ENCODE measurements at places on chromosomes 7 and 10. TPM values are rescaled to one million over a fixed set of nuclear protein-coding genes. Genes with fewer than 3 reads are reported as not detected.

DNA sequence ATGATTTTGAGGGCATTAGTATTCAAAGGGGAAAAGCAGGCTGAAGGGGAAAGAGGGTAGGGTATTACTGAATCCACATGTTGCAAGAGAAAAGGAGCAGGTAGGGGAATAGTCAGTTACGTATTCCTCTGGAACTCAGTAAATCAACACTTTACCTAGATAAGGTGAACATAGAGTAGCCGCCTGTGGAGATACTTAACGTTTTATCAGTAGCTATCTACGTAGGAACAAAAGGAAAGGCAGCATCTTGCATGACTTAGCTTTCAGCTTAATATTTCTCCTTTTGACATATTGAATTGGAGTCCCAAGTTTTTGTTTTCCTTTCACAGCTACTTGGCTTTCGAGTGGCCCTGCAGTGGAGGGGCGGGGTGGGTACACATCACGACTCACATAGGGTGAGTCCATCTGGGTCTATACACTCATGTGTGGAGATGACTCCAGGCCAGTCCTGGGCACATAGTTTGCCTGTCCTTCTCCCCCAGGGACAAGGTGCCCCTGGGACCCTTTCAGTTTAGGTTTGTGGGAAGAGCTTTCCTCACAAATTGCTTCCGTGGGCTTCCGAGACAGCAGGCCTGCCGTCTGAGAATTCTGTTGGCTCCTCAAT is 48.1 kb downstream of the CCNY start:
- H3K36me3 ChIP-seq: no peaks in the 10 kb centered on the region
- H3K27ac ChIP-seq: no peak overlapping the region
- peaks cover 30% of the 10 kb centered on the region for H3K4me1 ChIP-seq
- H3K4me3 ChIP-seq: no peak overlapping the region
- no peaks in the 10 kb centered on the region for H3K27me3 ChIP-seq

DNA sequence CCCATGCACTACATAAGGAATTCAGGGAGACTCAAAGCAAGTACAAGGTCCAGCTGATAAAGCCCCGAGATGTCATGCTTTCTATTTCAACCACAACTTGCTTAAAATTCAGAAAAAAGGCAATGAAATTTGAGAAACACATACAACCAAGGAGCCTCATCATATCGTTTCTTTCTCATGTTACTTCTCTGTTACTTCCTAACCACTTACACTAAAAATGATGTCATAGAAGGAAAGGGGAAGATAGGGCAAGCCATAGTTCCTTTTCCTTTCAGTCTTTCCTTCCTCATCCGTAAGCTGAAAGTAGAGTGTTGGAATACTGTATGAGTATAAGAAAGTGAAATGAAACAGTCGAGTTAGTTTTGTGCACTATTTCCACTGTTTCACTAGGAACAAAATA is 27.9 kb upstream of the CDK14 start:
- H3K4me1 ChIP-seq: no peaks in the 10 kb centered on the region
- H3K36me3 ChIP-seq: no peaks in the 10 kb centered on the region
- no peak overlapping the region for H3K4me3 ChIP-seq
- H3K27ac ChIP-seq: no peak overlapping the region
- no peaks in the 10 kb centered on the region for H3K27me3 ChIP-seq

GRCh38 chr10:49243610-49244283 is 55.2 kb upstream of the C10orf71 start:
- H3K4me1 ChIP-seq: no peaks in the 10 kb centered on the region
- DNase-seq: no peak
- no peaks in the 10 kb centered on the region for H3K27me3 ChIP-seq
- H3K4me3 ChIP-seq: no peak overlapping the region

DNA sequence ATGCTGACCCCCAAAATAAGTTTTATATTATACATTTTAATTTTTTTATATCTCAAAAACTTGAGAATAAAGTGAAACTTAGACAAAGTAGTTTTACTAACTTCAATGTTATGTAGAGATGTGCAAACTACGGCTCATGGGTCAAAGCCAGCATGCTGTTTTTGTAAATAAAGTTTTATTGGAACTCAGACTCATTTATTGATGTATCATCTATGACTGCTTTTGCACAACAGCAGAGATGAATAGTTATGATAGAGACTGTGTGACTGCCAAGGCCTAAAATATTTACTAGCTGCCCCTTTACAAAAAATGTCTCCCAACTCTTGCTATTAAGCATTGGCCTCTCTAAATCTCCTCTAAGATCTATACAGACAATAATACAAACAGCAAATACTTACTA is 12.4 kb downstream of the MTPN start:
- H3K27ac ChIP-seq: no peak overlapping the region
- H3K36me3 ChIP-seq: no peaks in the 10 kb centered on the region
- H3K27me3 ChIP-seq: no peaks in the 10 kb centered on the region
- H3K4me1 ChIP-seq: peaks cover 51% of the 10 kb centered on the region
- DNase-seq: no peak
- H3K4me3 ChIP-seq: no peak overlapping the region

DNA sequence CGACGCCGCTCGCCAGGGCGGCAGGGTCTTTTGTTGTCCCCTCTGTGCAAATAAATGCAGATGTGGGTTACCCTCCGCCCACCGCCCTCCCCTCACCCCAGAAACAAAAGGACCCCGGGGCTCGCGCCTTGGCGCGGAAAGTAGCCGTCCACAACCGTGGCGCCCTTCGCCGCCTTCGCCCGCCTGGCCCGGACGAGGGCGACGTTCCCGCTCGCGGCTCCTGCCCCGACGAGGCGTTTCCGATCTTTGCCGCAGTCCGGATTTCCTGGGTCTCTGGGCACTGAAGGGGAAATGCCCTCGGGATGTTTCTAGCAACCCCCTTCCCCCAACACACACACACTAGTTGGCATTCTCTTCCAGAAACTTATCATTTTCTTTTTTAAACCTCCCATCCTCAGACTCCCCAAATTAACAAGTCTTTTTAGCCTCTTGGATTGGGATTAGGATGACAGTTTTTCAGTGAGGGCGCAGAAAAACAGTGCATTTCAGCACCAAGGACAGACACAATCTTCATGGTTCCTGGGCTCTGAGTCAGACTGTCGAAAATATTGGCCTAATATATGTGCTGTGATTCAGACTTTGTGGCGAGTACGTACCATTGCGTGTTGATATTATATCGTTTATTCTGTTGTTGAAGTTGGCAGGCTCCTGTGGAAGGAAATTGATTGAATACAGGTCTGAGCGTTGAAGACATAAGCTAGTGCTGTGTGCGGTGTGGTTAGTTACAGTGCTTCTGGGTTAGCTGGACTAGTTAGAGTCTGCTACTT is 771 bp downstream of the PHYHIPL start:
- H3K27ac ChIP-seq: no peak overlapping the region
- no peaks in the 10 kb centered on the region for H3K27me3 ChIP-seq
- no peak for DNase-seq
- H3K4me3 ChIP-seq: no peak overlapping the region

GRCh38 chr10:98858525-98858924 is 377.1 kb downstream of the HPSE2 start:
- H3K4me3 ChIP-seq: no peak overlapping the region
- no peaks in the 10 kb centered on the region for H3K36me3 ChIP-seq
- DNase-seq: no peak
- no peaks in the 10 kb centered on the region for H3K27me3 ChIP-seq
- H3K27ac ChIP-seq: no peak overlapping the region

DNA sequence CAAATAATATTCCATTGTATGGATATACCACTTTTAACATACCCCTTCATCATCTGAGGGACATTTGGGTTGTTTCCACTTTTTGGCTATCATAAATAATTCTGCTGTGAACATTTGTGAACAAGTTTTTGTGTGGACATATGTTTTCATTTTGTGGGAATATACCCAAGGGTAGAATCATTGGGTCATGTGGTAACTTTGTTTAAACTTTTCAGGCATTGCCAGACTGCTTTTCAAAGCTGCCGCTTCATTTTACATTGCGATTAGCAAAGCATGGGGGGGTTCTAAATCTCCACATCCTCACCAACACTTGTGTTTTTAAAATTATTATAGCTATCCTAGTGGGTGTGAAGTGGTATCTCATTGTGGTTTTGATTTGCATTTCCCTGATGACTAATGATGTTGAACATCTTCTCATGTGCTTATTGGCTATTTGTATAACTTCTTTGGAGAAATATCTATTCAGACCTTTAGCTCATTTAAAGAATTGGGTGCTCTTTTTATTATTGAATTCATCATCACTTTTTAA is 8.4 kb upstream of the HHEX start:
- no peaks in the 10 kb centered on the region for H3K4me1 ChIP-seq
- H3K27me3 ChIP-seq: no peaks in the 10 kb centered on the region
- no peak overlapping the region for H3K27ac ChIP-seq
- H3K4me3 ChIP-seq: no peak overlapping the region
- no peaks in the 10 kb centered on the region for H3K36me3 ChIP-seq

- H3K27ac ChIP-seq: no peak overlapping the region
- H3K36me3 ChIP-seq: no peaks in the 10 kb centered on the region
- DNase-seq: no peak
- H3K4me1 ChIP-seq: no peaks in the 10 kb centered on the region
- no peaks in the 10 kb centered on the region for H3K27me3 ChIP-seq
Observed at GRCh38 chr7:33425395-33425794, 296.0 kb downstream of the BBS9 start.

DNA sequence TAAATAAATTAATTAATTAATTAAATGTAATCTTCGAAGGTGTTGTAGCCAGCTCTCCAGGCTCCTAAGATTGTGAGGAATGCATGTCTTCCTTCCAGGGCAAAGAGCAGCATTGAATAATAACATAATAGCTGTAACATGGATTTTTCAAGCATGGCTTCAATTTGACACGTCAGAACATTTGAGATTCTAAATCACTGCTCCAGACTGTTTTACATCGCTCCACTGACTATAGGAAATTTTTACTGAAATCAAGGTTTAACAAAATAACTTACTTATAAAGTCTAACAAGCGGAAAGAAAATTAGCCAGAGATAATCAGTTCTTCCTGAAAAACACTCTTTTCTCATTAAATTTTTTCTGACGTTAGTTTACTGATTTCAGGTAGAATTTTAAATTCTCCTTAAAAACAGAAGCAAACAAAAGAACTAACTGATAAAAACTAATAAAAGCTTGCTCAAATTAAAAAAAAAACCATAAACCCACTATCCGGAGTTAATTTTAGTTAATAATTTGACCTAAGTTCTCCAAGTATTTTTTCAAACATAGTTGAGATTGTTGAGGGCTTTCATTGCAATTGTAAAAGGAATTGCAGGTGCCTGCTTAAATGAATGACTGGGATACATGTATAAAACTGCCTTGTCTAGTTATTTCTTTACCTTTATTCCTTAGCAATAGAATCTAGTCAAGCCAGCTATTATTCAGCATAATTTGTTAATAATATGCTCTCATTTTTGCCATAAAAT is 51.2 kb upstream of the SGCE start:
- DNase-seq: no peak
- no peaks in the 10 kb centered on the region for H3K36me3 ChIP-seq
- no peaks in the 10 kb centered on the region for H3K27me3 ChIP-seq
- H3K4me3 ChIP-seq: no peak overlapping the region
- no peaks in the 10 kb centered on the region for H3K4me1 ChIP-seq

DNA sequence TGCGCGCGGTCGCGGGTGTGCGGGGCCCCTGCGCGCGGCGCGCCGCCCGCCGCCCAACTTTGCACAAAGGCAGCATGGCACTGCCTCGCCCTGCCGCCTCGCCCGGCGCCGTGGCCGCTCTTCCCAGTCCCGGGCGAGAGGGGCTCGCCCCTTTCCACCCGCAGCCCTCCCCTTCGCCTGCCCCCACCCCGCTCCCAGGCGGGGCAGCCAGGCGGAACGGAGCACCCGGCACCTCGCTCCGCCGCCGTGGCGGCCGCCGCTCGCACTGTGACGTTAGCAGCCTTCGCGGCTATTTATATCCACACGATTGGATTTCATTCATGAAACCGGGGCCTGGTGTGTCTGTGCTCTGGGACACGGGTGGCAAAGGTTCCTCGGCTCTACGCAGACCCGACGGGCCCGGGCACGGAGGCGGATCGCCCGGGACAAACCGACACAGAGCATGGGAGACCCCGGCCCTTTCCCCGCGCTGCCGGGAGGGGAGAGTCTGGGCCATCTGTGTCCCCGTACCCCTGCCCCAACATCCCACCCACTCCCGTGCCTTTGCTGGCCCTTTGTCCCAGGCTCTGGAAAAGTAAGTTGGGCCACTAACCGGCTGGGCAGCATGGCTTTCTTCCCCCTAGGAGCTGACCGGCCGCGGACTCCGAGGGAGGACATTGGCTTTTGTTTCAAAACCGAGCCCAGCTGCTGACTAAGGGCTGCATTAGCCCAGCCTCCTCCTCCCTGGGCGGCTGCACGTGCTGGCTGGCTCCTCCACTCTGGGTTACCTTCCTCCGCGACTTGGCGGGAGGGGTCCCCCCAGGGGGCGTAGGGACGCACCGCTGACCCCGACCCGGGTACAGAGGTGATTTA is at the start of gene RHOBTB1:
Gene RHOBTB1 (minus strand): TSS at position 128 of the 852 bp plus-strand sequence. CDS start 32,643 bp downstream, outside the sequence.
- peak within 1 kb of the TSS; percentile 69 for H3K27ac ChIP-seq
- peaks cover 26% of the 10 kb centered on the region for H3K27me3 ChIP-seq
- DNase-seq: no peak

- H3K4me3 ChIP-seq: no peak overlapping the region
- H3K27ac ChIP-seq: no peak overlapping the region
- DNase-seq: no peak
Observed at GRCh38 chr10:8437896-8438295, 383.4 kb downstream of the GATA3 start.

GRCh38 chr10:17562614-17563013 is 54.6 kb downstream of the HACD1 start:
- no peaks in the 10 kb centered on the region for H3K36me3 ChIP-seq
- no peak overlapping the region for H3K27ac ChIP-seq
- no peaks in the 10 kb centered on the region for H3K27me3 ChIP-seq
- no peak overlapping the region for H3K4me3 ChIP-seq

DNA sequence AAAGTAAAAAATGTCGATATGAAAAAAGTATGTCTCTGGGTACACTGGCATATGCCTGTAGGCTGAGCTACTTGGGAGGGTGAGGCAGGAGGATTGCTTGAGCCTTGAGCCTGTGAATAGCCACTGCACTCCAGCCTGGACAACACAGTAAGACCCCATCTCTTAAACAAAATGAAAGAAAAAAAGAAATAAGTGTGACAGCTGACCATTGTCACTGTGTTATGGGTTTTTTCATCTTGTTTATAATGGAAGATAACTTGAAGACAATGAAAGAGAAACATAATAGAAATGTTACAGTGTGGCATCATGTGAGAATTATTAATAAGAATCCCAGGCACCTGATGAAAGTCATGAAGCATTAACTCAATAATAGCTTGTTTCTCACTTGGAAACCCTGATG is 75.0 kb downstream of the APBB1IP start:
- no peak overlapping the region for H3K27ac ChIP-seq
- H3K27me3 ChIP-seq: no peaks in the 10 kb centered on the region
- no peak overlapping the region for H3K4me3 ChIP-seq
- no peak for DNase-seq
- no peaks in the 10 kb centered on the region for H3K4me1 ChIP-seq

Gene GHRHR
- not detected for total RNA-seq

Gene CC2D2B
- not detected for total RNA-seq

Gene GBF1
- total RNA-seq: 38.7 TPM

Gene NME8
- not detected for total RNA-seq

Gene GOLGA7B
- 0.44 TPM for total RNA-seq

Gene TMEM196
- total RNA-seq: not detected

Gene CDC14C
- not detected for total RNA-seq

Gene INMT
- total RNA-seq: 0.18 TPM

Gene GDF10
- total RNA-seq: 0.24 TPM

Gene SPRN
- total RNA-seq: not detected
